Activated effector memory CD4-positive, alpha-beta T cell treated with Interleukin-2 at 50 U/mL for 16 hours (primary cell): ENCODE measurements at places on chromosomes 11 and 22.

GRCh38 chr11:123302751-123303195, 107.7 kb upstream of the CLMP start:
- no peak for DNase-seq

DNA sequence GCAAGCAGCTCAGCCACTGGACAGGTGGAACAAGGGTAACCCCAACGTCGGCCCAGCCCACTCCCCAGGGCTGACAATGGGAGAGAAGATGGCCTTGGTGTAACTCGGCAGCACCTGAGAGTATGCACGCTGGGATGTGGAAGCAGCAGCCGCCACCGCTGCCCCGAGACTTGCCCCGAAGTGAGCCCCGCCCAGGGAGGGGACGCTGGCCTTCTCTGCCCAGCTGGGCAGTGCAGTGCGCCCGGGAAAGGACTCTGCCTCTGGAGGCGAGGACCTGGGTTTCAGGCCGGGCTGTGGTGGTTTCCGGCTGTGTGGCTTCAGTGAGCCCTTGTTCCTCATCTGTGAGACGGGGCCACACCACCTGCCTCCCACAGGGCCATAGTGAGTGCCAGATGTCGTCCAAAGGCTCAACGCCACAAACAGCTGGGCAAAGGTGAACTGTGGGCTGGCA, 8.6 kb upstream of the POLDIP3 start:
- DNase-seq = no peak

DNA sequence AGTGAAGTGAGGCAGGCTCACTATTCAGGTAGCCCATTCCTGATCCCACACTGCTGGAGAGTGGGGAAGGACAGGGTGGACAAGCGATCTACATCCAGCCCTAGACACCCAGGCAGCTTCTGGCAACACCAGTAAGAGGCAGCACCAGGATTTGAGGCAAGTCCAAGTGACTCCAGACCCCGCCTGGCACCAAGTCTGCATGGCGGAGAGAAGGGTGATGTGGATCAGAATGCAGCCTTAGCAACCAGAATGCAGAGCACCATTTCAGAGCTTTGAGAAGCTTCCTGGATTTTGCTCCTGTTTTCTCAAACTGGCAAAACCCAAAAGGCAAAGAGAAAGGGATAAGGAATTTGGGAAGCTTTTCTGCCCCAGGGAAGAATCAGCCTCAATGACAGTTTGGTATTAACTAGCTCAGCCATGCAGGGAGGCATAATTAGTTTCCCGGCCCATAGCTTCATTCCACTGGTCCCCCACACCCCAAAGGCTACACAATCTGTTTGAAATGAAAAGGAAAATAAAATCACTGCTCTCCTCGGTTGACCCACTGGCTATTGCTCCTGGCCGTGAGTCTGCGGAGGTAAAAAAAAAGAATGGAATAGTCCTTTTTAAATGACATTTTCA, 17.3 kb downstream of the GALNT18 start:
- DNase-seq = no peak

DNA sequence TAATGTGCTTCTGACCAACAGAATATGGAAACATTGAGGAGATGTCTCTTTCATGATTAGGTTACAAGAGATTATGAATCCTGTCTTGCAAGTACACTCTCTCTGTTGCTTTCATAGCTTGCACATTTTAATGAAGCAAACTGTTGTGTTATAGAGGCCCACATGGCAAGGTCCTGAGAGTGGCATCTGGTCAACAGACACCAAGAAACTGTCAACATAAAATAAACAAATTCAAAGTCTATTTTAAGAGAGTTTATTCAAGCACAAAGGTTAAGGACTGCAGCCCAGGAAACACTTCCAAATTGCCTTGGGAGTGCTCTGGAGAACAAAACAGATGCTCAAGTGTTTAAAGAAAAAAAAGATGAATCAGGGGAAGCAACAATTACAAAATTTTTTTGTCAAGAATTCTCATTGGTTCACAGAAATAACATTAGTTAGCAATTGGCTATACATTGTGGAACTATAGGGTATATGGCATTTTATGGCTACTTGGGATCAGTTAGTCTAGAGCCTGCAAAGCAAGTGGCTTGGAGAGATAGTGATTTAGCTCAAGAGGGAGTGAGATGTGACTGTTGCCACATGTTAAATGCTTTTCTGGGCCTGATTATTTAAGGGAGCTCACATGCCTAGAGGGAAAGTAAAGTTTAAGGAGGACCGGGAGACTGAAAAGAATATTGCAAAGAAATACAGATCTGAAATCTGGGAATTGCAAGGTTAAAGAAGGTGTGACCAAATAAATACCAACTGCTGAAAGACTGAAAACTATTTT, 54.6 kb downstream of the CTSC start:
- DNase-seq = no peak

DNA sequence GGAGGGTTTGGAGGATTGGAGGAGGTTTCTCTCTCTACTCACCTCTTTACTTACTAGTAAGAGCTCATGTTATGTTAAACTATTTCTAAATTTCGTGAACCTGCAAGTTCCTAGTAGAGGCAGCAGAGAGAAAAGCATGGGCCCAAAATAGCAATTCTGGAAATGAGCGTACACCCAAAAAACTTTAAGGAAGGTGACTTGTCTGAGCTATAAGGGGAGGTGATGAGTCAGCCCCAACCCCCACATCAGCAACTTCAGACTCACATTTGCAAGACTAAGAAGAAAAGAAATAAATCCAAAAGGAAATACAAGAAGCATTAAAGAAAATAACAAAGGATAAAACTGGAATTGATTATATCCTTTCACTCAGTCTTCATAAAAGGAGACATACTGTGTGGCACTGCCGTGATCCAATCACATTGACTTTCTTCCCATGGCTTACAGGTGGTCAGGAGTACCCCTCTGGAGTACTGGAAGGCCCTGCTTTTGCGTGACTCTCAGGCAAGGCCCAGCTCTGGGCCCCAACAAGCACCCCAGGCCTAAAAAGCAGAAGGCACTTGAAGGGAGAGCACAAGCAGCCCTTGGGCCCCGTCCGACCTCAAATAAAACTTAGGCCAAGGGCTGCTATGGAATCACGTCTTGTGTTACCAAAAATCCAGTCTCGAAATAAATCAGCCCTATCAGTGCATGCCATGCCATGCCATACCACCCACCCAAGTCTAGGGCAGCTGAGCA, 14.3 kb downstream of the PACSIN2 start:
- no peak for DNase-seq

DNA sequence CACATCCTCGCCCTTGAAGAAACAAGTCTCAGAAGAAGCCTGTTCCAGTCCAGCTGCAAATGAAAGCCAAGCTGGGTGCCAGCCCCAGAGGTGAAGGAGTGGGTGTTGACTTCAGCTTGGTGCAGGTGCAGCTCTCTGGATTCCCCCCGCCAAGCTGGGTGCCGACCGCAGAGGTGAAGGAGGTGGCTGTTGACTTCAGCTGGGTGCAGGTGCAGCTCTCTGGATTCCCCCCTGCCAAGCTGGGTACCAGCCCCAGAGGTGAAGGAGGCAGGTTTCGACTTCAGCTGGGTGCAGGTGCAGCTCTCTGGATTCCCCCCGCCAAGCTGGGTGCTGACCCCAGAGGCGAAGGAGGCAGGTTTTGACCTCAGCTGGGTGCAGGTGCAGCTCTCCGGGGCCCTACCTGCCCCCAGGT, 1234.0 kb downstream of the TBC1D22A start:
- DNase-seq = no peak

DNA sequence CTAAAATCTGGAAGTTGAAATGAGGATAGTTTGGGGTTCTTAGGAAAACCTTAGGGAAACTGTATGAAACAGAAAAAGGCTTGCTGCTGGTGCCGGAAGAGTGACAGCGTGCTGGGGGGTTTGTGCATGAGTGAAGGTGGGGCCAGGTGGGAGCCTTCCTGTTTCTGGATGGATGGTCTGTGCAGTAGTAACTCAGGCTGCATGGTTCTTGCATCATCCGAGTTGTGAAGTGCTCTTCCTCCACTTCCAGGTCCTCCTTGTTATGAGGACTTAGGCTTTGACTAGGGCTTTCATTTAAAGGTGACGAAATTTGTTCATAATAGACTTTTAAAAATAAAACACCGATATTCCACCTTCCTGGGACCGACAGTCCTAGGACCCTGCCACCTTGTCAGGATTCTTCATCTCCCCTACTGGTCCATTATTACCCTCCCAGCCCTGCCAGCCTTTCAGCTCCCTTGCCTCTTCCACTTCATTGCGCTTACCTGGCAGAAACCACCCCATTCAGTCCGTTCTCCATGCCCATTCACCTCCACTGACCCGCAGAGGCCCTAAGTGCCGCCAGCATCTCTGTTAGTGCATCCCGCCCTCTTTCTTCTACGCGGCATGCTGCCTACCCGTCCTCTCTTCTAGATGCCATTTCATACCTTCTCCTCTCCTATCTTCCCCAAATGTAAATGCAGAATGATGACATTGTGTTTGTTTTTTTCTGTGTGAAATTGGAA, 47.3 kb downstream of the PPFIA1 start:
- no peak for DNase-seq

DNA sequence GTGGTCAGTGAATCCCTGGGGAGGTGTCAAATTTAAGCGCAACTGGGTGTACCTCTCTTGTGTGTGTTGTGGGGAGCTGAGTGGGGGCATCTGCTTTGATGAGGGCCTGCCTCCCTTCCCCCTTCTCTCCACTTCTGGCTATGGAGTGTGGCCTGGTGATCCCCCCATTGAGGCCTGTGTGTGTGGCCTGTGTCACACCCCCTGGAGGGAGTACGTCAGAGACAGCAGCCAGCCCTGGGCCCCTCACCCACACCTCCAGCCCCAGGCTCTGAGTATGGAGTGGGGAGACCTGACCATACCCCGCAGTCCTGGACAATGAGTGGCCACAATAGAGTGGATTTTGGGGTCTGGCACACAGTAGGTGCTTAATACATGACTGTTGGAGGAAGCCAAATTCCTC, 51.4 kb upstream of the EIF3D start:
- DNase-seq = no peak

DNA sequence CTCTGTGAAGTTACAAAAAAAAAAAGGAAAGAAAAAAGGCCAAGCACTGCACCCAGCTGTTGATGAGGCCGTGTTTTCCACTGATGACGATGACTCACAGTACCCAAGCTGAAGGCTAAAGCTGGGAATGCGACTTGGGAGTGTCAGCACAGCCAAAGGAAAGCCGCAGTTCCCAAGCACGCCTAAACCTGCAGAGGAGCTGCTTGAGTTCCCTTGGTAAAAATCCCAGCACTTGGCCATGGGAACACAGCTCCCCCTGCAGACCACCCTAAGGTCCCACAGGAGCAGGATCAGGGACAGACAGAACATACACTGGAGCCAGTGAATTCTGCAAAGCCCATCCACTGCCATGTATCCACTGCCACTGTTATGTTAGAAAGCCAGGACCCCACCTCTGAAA, 39.9 kb downstream of the SERGEF start:
- no peak for DNase-seq

GRCh38 chr11:121131656-121132055, 30.6 kb downstream of the TECTA start:
- DNase-seq = no peak

DNA sequence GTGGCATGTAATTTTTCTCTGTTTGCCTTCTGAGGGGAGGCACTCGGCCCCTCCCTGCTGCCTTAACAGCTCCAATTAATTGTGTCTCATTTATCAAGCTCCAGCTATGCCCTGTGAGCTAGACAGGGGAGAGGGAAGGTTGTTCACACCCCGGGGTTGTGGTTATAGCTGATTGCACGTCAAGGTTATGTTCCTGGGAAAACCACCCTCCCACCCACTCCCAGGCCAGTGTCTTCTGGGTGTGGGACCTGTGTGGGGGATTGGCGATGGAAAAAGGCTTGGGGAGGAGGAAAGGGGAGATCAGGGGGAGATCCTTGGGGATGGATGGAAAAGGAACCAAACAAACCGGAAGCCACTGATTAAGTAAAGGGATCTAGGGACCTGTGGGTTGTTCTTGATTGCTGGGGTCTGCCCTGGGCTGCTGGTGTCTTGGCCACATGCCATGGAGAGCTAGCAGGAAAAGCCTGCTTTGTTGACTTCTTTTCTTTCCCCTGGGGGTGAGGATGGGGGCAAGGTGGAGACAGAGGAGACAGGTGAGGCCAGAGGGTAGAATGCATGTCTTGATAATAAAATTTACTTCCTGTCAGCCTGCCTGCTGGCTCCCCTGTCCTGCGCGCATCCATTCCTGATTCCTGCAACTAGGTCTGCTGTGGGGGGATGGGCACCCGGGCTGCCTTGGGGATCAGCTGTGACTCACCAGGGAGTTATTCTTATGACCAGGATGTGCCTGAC, 13.5 kb upstream of the SORL1-AS1 start:
- DNase-seq = peak; percentile 33

DNA sequence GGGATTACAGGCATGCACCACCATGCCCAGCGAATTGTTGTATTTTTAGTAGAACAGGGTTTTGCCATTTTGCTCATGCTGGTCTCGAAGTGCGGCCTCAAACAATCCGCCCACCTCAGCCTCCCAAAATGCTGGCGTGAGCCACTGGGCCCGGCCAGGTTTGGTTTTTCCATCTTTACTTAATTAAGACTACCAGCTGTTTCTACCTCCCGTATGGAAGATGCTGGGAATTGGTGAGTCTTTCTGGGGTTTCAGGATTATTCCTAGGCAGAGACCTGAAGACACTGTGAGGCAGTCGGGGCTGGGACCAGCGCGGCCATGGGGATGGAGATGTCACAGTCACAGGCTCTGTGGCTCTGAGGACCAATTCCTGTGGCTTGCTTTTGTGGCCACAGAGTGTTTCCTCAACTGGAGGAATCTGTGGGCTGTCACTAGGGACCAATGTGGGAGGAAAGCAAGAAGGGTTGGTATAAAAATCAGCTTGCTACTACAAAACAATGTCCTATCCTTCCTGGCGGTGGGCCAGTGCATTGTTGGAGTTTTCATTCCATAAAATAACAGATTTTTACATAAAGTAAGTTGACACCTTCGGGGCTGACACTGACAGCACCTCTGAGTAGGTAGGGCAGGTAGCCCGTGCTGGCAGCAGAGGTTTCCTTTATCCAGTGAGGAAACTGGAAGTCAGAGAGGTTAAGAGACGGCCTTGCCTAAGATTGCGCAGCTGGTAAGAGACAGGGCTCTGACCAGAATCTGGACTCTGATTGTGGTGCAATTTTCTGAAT, 8.4 kb upstream of the FTH1 start:
- DNase-seq = no peak

DNA sequence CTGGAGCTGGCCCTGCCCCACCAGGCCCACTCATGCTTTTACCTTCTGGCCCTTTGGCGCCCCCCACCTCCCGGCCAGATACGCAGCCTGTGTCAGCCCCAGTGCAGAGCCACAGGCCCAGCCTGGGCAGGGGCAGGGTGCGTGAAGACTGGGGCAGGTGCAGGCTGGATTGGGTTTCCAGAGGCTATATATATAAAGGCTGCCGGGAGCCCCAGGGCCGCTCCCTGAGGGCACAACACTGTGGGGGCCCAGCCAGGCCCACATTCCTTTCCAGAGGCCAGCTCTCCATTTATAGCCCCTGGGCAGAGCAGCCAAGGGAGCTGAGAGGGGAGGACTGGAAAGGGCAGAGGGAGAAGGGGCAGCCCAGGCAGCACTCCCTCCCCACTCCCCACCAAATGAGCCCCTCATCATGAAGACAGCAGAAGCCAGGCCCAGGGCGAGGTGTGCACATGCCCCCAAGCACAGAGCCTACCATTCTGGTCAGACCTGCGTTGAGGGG, 5.0 kb upstream of the MYOD1 start:
- no peak for DNase-seq
